Activated CD4-positive, alpha-beta T cell treated with anti-CD3 and anti-CD28 coated beads, Interleukin-2, amount 50 U/mL, for 4 hours (primary cell): ENCODE measurements at places on chromosomes 12 and 14.

GRCh38 chr12:53077030-53077429 is 2.2 kb downstream of the SPRYD3 start:
- no peak for DNase-seq

GRCh38 chr12:115423546-115423987 is 739.6 kb upstream of the TBX3 start:
- no peak for DNase-seq

DNA sequence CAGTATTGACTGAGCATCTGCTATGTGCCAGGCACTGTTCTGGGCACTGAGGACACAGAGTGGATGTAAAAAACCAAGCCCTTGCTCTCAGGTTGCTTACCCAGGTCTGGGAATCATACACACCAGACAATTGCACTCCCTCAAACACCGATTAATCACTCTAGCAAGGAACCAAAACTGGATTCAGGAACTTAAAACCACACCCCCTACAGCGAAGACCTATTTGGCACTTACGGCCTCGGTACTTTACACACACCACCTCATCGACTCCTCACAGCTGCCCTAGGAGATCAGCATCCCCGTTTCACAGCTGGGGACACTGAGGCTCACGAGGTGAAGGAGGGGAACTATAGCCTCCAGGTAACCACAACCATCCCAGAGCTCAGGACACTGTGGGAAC is 1.6 kb downstream of the GLTP start:
- no peak for DNase-seq

DNA sequence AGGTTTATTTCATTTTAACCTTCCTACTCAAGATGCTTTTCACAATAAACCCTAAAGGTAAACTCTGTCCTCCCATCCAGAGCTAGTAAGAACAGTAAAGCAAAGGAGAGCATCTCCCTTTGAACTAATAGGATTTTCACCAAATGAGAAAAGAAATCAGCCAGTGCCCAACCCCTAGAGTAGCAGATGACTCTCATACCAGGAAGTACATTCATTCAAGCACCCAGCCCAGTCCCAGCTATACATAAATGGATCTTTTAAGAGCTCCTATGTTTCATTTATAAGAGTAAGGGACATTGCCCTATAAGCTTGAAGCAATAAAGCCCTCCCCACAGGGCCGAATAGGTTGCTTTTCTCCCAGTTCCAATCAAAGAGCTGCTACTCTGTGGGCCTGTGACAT is 7.6 kb downstream of the BAZ2A start:
- no peak for DNase-seq

GRCh38 chr12:89481213-89481914 is 43.2 kb downstream of the GALNT4 start:
- DNase-seq = no peak

DNA sequence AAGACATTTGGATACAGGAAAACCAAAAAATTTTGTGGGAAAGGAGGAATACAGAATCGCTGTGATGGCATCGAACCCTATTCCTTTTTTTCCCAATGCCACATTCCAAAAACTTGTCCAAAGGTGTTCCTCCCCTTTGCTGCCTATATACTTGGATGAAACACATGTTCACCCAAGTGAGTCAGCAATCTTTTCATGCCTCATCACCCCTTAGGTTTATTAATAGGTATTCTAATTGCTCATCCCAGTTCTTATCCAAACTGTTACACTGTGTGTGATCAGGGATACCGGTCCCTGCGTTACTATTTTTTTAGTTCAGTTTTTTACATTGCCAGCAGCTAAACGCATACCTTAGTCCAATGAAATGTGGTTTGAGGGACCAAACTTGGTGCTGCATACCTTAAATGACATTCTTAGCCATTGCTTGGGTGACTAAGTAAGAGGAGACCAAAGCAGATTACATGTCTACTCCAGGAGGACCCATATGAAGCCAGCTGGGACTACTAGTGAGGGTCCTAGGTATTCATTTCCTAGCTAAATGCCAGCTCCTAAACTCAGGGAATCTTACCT is 20.6 kb upstream of the ST8SIA1 start:
- no peak for DNase-seq

DNA sequence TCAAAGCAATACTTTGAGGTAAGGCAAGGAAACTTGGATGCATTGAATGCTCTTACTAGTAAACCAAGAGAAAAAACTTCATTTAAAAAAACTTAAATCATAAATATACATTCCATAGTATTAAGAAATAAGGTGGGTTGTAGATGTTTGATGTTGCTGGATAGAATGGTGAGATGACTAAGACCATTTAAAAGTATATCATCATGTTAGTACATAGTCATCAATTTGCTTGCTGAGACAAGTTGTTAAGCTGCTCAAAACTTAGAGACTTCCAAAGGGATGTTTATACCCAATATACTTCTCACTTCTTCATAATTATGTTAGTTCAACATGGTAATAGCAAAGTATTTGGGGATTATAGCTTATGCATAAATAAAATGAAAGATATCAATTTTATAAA is 675.5 kb upstream of the MGAT4C start:
- DNase-seq = no peak

- DNase-seq = no peak
These were observed 235.7 kb downstream of the TTC8 start for GRCh38 chr14:89060191-89060590.
